NCI-H2171 treated with DMSO at 0.1 percent for 48 hours (cell line): ENCODE measurements at places on chromosomes 4 and X.

DNA sequence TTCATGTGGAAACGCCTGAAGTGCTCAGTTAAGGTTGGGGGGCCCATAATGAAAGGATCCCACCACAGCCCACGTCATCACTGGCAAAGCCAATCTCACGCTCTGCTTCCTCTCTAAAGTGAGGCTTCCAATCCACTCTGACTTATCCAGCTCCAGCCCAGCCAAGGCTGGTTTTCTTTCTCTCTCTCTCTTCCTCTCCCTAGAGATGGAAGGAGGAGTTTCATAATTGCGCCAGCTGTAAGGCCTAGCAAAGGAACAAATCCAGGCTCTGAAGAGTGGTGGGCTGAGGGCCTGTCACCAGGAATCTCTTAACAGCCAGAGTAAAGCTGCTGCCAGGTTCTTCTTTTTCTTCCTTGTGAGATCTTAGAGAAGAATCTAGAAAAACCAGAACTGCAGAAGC lies 20.7 kb upstream of the BCLAF3 start:
- no peak for DNase-seq

DNA sequence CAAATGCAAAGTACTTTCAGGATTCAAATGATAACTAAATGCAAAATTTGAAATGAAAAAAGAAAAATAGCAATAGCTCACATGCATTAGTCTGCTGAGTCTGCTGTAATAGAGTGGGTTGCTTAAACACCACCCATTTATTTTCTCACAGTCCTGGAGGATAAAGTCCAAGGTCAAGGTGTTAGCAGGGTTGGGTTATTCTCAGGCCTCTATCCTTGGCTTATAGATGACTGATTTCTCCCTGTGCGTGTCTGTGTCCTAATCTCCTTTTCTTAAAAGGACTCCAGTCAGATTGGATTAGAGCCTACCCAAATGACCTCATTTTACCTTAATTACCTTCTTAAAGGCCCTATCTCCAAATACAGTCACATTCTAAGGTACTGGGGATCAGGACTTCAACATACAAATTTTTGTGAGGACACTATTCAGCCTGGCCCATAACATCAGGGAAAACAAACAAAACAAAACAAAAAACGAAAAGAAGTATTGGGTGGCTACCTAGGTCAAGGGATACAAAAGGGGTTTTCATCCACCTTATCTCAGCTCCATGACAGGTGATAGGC lies 6.3 kb upstream of the TBL1X start:
- no peak for DNase-seq

GRCh38 chrX:152817078-152817764 lies 13.3 kb downstream of the CETN2 start:
- DNase-seq: peak; percentile 18

GRCh38 chrX:18297251-18297650 lies 57.2 kb downstream of the SCML2 start:
- DNase-seq: no peak

DNA sequence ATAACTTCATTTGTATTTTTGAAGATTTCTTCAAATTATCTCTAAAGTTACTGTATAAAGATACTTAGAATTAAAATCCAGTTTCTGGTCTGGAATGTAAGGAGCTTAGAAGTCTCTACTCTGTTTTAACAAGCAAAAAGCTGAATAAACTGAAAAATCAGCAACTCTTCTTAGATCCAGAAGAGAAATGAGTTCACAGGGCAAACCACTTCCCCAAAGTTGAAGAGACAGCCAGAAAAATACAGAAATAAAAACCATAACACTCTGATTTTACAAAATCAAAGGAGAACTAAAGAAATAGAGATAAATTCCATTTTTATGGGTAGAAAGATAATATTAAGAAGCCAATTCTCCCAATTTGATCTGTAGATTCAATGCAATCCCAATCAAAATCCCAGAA lies 1166.8 kb downstream of the ADGRL3 start:
- no peak for DNase-seq
